Germinal center (tissue), 1 donor: ENCODE measurements at places on chromosomes 6 and 20.
A peak's percentile ranks its signal among the peaks of the same experiment; 100 is the strongest.

DNA sequence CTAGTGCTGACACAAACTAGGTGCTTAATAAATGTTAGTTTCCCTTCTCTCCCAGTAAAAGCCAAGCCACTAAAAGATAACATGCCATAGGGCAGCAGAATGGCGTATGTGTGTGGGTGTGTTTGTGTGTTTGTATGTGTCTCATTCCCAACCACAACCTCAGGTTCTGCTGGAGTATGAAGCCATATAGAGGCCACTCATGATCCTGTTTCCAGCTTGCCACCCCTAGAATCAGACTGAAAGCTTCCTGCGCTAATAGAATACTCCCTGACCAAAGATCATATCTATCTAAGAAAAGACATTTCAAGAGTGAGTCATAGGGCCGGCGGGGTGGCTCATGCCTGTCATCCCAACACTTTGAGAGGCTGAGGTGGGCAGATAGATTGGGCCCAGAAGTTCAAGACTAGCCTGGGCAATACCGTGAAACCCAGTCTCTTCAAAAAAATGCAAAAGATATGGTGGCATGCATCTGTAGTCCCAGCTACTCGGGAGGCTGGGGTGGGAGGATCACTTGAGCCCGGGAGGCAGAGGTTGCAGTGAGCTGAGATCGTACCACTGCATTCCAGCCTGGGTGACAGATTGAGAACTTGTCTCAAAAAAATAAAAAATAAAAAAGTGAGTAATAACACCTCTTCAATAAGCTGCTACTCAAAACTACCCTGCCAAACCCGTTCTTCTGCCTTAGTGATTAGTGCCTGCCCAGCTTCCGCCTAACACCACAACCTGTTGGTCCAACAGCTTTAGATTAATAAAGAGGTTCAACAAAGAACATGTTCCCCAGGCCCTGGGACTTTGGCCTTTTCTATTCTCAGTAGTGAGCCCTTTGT lies 11.8 kb upstream of the SNRPC start:
- no peak for DNase-seq

GRCh38 chr20:46022411-46023147 lies 6.4 kb upstream of the SLC12A5 start:
- peak; percentile 83 for DNase-seq

DNA sequence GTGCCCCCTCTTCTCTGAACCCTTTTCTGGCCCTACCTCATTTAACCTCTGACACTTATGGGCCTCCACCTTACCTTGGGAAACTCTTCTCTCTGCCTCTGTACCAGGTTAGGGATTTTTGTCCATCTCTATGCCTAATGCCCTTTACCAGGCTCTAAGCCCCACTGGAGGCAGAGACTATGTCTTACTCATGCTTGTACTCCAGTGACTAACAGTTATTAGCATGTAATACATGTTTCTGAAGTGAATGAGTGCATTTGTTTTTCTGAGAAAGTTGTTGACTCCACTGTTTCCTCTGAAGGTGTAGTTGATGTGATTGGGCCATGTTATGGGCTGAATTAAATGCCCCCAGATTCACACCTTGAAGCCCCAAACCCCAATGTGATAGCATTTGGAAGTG lies 234.3 kb downstream of the PACRG start:
- no peak for DNase-seq

DNA sequence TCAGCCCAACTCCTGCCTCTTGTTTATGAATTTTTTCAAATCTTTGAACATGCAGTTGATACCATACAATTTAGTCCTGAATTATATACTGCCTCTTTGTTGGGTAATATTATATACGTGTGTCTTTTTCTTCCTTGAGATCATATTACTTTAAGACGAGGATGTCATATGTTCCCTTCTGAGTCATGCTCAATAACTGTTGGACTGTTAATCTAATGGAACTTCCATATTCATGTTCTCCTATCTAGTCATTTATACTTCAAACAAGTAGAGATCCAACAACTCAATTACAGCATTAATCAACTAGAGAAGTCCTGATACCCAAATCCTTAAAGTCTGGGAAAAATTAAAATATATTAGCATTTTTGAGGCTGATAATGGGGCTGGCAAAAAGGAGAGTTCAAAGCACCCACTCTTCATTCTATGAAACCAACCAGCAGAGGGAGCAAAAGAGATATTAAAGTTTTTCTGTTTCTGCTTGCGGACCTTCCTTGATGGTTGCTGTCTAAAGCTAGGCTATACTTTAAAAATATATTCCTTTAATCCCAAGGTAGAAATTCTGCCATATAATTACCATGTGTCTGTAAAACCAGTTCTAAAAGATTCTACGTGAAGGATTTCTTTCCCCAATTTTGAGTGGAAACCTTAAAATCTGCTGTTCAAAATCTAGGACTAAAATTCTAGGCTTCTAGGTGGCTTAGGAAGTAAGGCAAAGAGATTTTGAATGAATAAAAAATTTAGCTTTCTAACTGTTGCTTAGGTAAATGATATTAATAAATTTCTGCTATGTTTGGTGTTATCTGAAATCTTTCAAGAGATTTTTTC lies 498.9 kb downstream of the BCKDHB start:
- DNase-seq = no peak

DNA sequence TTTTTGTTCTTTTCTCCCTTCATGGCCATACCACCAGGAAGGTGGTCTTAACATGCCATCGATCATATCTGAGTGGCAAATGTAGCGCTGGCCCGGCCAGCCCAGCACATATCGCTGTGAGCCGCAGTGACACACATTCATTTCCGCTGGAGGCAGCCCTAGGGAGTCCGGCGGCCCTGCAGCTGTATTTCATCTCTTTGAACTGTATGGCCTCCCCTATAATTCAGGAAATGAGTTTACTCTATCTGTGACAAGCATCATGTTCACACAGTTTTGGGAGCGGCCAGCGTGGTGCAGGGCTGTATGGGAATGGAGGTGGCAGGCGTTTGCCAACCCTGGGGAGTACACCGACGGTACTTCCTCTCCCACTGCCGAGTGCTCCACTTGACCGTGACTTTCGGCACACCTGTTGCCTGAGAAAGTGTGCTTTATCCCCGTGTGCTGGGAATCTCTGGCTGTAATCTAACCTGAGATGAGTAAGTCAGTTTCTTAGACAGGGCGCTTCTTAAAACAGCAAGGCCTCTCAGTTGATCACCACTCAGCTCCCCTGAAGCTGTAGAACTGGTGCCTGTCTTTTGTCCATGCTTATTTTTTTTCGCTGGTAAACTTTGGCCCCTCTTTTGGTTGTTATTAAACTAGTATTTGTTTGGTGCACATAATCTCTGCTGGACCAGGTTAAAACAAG lies 257.1 kb upstream of the TAB2 start:
- DNase-seq = peak; percentile 43

DNA sequence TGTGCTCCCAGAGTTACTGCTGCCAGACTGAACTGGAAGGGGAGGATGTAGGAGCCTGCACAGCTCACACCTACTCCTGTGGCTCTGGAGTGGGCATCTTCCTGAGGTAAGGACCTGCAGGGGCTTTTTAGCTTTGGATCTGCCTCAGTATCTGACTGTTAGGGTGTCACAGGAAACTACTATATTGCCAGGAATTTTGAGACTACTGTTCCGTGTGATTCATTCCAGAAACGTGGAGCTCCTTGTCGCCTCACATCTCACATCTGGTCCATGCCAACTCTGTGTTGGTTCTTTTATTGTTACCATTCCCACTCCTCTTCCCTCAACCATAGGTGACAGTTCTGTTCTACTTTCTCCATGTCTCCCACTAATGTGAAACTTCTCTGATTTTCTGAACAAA lies 34.1 kb downstream of the PRPH2 start:
- DNase-seq = no peak

GRCh38 chr6:134873500-134874388 lies 76.2 kb downstream of the ALDH8A1 start:
- peak; percentile 40 for DNase-seq

DNA sequence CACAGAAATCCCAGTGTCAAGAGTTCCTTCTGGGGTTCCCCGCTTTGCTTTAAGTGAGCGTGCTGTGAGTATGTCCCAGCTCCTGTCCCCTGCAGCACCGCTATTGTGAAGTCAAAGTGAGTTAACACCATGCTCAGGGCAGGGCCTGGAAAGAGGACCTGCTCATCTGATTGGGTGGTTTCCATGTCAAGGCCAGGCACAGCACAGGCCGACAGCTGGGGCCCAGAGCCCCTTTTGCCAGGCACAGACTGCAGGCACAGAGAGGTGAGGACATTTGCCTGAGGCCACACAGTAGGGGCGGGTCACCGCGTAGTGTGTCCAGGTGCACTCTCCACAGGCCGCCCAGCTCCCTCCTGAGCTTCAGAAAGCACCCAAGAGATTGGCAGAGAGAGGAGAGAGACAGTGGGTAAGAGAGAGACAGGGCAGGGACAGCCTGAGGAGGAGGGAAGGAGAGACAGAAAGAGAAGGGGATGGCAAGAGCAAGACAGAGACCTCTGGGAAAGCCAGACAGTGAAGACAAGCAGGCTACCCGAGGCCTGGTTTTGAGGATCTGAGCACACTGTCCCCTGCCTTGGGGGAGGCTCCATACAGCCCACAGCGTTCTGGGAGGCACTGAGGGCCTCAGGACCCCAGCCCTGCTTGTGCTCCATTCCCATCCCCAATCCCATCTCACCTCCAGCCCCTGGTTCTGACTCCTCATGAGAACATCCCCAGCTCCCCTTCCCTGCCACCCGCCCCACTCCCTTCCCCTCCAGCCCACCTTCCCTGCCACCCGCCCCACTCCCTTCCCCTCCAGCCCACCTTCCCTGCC lies 6.5 kb upstream of the BPIFB1 start:
- DNase-seq = no peak

DNA sequence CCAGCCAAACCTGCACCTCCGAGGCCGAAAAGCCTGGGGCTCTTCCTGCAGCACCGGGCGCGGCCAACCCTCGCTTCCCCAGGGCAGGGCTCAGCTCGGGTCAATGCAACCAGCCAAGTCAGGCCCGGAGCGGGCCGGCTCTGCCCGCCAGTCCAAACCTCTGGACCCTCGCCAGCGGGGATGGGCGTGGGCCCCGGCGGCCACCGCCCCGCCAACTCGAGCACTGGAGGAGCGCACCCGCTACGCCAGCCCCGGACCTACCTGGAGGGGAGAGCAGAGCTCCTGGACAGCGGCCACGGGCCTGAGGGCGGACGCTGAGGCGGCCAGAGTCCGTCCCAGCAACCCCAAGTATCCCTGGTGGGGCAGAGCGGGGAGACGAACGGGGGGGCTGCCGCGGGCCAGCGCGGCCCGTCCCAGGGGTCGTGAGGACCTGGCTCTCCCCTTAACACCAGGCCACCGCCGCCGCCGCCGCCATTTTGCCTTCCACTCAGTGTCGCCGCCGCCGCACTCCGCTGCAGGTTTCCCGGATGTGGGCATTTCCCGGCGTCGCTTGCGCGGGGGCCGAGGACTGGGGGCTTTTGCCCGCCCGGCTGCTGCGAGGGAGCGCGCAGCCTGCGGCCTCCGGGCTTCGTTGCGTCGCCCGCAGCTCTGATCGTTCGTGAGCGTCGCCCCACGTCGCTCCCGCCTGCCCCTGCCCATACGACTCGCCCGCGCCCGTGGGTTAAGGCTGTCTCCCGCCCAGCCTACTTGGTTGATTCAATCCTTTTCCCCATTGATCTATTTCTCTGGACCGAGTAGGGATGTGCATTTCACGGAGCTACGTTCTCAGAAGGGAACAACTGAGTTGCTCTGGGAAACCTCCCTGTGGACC lies at the start of gene LATS1:
TSS of gene LATS1 (minus strand) at position 514 of the 871 bp plus-strand sequence. CDS start 15,975 bp downstream, outside the sequence.
- DNase-seq = peak; percentile 88

DNA sequence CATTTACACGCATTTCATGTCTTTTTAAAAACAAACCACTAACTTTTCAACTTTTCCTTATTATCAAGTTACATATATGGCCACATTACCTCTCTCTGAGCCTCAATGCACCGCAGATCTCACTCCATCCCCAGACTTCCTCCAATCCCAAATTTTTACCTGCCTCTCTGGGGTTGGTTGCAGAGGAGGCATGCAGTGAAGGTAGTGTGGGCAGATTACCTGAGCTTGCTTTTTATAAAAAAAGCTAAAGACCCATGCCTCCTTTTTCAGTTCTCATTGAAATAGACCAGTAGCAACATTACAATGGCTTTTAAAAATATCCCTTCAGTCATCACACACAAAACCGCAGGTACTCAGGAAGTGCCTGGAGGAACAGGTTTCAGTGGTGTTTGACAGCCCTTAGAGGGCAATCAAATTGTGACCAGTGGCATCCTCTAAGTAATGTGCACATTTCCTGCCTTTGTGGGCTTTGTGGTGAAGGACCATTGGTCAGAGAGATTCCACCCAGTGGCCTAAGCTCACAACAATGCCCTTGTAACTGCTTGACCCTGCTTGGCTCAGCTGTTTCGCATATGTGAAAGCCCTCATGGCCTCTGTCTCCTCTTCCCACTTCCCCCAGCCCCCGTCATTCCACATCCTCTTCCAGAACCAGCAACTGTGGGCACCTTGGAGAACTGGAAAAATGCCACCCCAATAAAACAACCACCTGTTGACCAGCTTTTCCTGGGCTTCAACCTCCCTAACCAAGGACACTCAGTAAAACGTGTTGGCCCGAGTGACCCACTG lies 30.2 kb upstream of the IL17A start:
- no peak for DNase-seq
